ENCODE measurements at places on chromosomes 2 and 18.

GRCh38 chr2:19048593-19049266, 309.7 kb downstream of the OSR1 start:
- DNase-seq = no peak

DNA sequence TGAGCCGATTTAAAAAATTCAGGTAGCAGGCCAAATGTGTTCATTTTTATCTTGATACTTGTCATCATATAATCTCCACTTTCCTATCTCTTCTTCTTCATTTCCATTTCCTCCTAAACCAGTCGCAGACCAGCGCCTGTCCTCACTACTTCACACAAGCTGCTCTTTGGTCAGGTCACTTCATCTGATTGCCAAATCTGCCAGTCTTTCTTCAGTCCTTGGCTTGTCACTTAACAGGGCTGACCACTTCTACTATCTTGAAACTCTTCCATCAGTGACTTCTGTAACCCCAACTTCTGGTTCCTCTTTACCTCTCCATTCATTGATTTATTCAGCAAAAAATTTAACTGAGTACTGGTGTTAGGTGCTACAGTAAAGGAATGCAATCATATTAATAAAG, 18.0 kb upstream of the SPRED2 start:
- no peak for DNase-seq

- DNase-seq = no peak
Measured at GRCh38 chr2:225916692-225917091, 517.2 kb downstream of the NYAP2 start.

GRCh38 chr18:24837066-24837465, 376.6 kb downstream of the HRH4 start:
- DNase-seq = no peak

DNA sequence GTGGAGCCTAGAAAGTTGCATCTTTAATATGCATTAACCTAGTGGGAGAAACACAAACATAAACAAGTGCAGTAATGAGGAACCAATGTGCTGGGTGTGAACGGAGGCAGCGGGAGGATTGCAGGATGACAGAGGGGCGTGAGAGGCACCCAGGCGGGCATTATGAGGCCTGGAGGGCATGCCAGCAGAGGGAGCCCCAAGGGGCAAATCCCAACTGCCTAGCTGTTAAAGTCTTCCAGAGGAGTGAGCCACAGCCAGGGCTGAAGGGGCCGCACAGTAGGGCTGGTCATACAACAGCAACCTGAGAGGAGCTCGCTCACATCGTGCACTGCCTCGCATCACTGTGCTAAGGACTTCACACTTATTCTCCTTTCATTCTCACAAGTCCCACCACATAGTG, 13.3 kb upstream of the PRELID3A start:
- DNase-seq = no peak

DNA sequence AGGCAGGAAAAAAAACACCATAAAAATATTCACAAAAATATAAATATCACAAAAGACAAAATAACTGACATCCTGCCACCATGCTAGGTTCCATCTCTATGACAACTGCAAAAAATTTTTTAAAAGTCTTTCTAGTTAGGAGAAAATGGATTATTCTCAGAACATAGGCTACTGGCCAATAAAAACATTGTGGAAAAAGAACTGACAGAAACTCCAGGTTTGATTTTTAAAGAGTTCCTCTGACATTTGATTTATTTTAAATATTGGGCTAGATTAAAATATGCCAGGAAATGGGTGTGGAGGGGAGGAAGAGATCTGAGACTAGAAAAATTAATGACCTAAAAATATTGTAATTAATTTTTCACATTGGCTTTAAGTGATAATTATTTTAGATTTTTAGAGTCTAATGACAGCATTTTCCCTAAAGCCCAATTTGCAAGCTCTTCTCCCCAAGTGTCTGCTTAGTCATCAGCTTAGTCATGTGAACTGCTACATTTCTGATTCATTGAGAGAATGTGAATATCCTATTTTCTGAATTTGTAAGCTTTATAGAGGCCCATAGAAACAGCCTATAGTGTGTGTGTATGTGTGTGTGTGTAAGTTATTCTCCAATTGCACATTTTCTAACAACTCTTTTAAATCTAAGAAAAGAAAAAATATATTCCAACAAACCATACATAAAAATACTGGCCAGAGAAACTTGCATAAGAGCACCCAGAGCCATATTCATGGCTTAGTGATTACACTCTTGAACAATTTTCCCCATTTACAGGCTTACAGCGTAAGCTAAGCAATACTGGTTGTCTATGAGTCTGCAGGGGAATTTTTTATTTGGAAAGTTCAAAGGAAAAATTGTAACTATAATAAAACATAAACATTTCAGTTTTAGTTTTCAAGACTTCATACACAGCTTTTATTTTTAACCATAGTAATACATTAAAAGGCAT, 48.4 kb downstream of the TMEFF2 start:
- DNase-seq = no peak

DNA sequence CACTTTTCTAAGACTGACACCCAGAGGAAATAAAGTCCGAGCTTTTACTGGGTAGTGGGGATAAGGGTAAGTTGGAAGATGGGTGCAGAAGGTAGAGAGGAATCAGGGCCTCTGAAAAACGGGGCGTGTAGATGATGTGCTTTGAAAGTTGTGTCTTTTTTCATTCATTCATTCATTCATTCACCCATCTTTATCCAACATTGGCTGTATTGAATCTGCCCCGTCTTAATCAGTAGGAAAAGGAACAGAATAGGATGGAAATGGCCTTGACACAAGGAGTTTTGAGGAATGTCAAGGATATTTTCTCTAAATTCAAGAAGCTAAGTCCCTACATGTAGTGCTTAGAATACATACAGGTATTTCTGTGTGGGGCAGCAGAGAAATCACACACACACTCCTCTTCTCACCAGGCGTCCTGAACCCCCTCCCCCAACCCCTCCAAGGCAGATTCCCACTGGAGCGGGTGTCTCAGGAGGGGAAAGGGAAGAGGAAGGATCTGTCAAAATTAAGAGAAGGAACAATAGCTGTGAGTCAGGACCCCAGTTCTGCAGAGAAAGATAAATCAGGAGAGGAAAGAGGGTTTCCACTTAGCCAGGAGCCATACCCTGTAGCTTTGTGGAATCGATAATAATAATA, 13.9 kb downstream of the DYSF start:
- no peak for DNase-seq

GRCh38 chr18:73381016-73381698, 513.4 kb upstream of the NETO1 start:
- DNase-seq = no peak

GRCh38 chr2:241894681-241895426, 25.3 kb downstream of the RTP5 start:
- DNase-seq = no peak

DNA sequence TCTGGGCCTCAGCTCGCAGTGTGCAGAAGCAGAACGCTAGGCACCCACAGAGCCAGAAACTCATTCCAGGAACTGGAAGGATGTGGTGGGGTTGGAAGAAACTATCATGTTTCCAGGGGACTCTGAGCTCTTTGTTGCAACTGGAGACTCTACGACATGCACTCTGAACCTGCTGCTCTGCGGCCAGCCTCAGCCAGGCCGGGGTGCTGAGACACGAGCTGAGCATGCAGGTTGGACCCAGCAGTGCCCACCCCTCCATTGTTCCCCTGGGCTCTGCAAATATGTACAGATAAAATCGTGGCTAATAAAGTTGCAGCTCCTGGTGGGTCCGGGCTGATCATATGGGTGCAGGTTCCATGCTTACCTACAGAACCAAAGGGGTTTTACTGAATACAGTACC, 37.6 kb upstream of the ARL4C start:
- no peak for DNase-seq

- peak; percentile 30 for DNase-seq
Measured at GRCh38 chr2:101828257-101828656, 130.8 kb downstream of the MAP4K4 start.

- no peak for DNase-seq
Measured at GRCh38 chr18:23924813-23925212, 89.7 kb upstream of the TTC39C start.

DNA sequence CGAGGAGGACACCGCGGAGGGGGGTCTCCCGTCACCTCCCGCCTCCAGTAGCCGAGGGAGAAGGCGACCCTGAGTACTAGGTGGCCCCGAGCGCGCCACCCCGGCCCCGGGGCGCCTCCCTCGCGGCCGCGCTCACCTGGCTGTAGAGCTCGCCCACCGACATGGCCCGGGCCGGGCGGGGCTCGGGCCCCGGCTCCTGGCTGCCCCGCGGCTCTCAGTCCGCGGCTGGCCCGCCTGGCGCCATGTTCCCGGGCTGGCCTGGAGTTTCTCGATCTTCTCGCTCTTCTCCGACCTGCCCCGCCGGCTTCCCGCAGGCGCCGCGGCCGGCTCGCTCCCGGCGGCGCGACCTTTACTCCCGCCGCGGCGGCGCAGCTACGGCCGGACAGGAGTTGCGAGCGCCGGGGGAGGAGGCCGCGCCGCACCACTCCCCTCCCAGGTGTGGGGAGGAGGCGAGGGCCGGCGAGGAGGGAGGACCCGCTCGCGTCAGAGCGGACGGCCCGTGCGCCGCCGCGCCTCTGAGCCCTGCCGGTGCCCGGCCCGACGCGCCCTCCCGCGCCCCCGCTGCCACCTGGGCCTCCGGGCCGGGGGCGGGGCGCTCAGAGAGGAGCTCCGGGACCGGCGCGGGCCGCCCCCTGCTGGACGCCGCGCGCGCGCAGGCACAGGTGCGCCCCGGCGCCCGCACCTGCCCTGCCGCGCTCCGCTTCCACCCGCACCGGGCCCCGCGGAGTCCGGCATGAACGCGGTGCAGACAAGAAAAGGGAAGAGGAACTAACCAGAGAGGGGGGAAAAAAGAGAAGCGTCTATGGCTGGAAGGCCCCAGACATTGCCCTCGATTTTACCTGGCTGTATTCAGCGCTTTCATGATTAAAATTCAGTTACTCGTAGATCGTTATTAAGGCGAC, at the start of gene MYO5B:
TSS of gene MYO5B (minus strand) at position 517 of the 902 bp plus-strand sequence. CDS start at position 163, 354 bp downstream.
- DNase-seq = peak; percentile 24

GRCh38 chr18:58592223-58593214, 36.4 kb downstream of the ALPK2 start:
- DNase-seq = no peak

DNA sequence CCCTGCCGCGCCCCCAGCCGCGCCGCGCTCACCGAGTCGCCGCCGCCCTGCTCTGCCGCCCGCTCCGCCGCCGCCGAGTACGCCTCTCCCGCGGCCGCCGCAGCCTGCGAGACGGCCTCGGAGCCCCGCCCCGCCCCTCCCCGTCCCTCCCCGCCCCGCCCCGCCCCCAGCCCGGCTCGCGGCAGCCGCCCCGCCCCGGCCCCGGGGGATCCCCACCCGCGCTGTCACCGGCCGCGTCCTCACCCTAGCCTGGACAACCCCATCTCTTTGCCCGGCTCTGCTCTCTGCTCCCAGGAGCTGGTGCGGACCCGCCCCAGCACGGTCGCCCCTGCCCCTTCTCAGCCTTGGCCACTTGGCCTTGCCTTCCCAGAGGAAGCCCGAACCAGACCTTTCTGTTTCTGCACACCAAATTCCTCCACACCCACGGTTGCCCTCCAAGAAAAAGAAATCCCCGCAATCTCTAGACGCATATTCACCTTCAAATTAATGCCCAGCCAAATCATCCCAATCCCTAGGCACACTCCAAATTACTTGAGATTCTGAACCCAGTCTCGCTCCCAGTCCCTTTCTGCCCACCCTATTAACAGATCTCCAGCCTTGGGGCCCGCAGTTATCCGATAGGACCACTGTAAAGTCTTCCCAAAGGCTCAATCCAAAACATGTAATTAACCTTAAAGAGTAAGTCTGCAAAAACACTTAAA, at the start of gene CYRIA:
TSS of gene CYRIA (minus strand) at position 87 of the 701 bp plus-strand sequence. CDS start 77,715 bp downstream, outside the sequence.
- peak; percentile 25 for DNase-seq

GRCh38 chr2:213015387-213016165, 135.8 kb downstream of the IKZF2 start:
- DNase-seq = peak; percentile 38

- DNase-seq = no peak
Measured at GRCh38 chr2:25050128-25050527, 8.3 kb downstream of the EFR3B start.

- DNase-seq = peak; percentile 59
Measured at GRCh38 chr2:209977386-209978239, 24.8 kb upstream of the RPE start.

DNA sequence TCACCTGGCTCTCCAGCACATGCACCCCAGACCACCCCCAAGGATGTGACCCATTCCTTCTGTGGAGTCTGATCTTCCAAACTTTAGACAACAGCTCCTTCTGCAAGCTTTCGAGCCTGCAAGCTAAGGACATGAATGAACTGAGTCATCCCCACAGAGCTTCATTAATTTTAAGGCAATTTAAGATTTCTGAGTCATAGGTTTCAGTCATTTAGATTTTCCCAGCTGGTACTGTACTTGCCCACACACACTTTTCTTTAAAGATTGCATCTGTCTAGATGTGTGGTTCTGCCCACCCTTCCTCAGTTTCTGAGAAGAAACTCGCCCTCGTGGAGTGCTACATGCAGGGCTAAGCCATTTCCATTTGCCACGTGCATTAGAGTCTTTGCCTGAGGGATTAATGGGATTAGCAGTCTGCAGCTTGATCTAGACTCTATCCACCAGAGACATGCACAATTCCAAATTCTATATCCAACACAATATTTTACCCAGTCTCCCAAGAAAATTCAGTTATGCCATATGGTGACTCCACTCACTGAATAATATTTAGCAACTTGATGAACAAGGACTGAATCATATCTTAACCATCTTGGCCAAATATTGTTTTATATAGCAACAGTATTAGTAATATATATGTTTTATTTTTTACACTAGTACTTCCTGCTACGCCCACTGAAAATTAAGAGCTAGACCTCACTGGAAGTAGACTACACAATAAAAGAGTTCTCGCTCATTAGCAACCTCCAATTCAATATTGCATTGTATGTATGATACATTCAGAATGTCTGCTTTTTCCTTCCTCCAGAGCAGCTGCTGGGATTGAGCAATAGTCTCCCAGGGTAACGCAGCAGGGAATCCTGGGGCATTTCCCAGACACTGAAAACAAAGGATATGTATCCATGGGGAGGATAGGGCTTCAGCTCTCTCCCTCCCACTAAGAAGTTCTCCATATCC, 14.3 kb upstream of the TRIB2 start:
- DNase-seq = peak; percentile 46

DNA sequence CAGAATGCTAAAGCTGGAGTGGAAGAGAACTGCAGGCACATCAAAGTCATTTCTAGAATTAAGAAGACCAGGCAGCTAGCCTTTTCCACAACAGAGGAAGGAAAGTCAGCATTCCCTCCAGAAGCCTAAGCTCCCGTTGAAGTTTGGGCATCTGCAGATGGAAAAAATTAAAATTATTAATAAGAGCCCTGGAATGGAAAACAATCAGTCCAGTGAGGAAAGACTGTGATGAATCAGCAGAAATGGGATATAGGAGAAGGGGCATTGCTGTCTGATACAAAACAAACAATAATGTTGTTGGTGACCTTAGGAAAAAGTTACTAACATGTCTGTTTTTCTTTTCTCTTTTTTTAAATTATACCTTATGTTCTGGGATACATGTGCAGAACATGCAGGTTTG, 450.7 kb upstream of the SLC14A2 start:
- no peak for DNase-seq

Measured in CD4-positive, alpha-beta T cell treated with Interleukin-2 at 100 ng/mL for 4 hours (primary cell).